DND-41 (cell line): ENCODE measurements at places on chromosomes 1 and 21.

- DNase-seq = no peak
These were observed 258.1 kb downstream of the HHAT start for GRCh38 chr1:210586771-210587170.

- no peak for DNase-seq
These were observed 42.9 kb downstream of the CAPZB start for GRCh38 chr1:19442154-19443096.

DNA sequence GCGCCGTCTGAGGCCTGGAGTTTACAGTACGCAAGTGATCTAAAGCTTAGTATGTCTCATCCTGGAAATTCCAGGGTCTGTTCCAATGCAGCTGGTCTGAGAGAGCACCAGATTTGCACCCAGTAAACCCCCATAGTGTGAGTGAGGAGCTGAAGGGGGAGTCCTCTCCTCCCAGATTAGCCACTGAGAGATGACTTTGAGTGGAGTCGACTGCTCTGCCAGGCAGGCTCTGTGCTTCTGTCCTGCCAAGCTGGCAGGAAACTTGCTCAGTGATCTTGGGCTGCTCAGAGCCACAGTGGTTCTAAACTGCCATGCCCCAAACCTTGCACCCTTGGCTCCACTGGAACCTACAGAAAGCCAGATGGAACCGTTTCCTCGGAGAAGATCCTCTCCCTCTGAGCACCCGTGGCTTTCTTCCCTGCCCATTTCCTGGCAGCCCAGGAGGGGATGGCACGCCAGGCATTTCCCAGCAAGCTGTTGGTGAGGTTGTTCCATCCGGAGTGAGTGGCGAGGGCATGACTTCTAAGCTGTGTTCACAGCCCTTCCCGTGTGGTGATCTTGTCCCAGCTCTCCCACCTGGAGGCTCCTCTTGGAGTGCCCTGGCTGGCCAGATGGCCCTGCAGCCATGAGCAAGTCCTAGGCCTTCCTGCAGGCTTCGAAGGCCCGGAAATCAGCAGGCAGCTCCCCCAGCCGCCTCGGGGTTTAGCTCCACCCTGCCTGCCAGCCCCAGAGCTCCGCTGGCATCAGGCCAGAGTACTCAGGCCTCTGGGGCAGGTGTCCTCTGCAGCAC is 125.9 kb upstream of the VAMP3 start:
- DNase-seq = no peak

DNA sequence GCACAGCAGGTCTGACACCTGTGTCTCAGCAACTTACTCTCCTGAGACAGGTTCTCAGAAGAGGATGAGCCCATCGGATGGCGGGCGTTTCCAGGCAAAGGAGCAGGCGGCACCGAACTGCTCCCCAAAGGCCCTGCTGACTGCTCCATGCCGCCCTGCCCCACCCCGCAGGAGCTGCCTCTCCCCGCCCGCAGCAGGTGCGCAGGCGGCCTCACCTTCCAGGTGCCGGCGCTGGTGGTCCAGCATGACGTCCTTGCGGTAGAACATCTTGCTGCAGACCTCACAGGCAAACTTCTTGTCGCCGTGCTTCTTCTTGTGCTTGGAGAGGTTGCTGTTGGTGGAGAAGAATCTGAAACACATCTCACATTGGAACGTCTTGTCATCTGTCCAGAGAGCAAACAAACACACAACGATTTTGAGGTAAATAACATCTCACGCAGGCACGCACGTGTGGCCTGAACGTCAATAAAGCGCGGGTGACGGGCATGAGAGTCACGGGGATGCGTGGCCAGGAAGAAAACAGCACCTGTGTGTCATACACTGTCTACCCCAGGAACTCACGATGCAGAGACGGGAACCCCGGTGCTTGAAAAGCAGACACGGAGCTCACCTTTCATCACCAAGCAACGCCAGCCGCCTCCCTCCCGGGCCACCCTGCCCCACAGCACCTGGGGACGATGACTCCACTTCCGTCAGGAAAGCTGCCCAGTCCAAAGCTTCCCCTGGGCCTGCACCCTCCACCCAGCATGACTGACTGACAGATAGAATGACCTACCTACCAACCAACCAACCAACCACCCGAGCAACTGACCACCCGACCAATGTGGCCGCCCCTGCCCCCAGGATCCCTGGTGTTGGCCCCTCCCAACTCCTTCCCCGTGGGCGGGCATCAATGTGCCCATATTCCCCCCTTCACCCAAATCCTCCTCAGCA is 50.9 kb downstream of the PRDM15 start:
- no peak for DNase-seq

DNA sequence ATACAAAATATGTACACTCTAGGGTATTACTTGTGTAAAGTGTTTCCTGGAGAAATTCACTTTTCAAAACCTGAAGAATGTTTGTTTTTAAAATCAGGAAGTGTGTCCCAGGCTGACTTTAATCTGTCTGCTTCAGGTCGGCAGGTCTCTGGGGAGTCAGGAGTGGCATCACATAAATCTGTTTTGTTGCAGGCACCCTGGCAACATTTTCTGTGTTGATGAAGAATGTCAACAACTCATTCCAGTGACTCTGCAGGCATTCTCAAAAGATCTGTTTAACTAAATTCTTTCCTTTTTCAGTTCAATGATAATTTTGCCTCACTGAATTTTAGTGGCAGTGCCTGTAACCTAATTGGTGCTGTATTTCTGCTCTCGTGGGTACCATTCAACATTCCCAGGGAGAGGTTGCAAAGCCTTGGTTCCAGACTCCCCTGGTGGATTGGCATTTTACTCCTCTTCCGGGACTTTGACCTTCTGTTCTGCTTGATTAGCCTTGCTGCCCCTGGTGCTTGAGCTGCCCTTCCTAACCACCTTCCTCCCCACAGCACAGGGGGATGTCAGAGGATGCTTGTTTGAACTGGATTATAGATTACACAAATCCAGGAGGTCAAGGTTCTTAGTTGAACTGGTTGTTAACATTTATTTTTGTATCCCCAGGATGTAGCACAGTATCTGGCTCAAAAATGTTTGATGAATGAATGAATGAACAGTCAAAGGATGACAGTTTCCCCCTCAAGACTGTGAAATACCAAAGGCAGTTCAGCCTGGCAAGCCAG is 55.4 kb upstream of the LPGAT1 start:
- no peak for DNase-seq

DNA sequence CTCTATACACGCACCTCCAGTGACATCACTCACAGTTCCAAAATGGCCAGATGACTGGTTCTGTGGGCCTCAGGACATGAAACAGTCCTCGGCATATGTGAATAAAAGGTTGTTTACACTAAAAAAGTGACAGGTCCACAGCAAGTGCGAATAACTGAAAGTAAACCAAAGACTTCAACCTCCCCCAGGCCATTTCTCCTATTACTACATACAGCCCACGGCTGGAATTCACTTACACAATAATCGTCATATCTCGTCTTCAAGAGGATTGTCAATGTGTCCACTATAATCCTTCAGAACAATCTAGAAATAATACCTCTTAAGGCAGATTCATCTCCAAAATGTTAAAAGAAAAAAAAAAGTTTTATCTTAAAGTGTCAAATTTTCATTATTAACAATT is 1.9 kb upstream of the PRDM15 start:
- DNase-seq = no peak

DNA sequence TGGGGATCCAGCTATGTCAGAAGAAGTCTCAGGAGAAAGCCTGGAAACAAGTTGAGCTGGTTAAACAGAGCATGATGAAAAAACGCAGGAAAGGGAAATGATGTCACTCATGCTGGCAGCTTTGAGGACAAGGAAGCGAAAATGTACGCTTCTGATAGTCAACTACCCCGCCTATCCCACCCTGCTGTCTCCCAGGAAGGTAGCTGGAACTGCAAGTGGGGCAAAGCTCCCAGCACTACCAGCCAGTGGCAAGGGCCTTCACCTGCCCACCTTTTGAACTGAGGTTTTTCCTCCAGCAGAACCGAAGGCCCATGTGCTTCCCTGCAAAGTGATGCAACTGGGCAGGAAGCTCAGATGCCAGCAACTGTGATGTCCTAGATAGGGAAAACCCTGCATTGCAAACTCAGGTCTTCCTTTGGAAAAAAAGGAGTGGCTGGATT is 6.3 kb upstream of the IL20 start:
- no peak for DNase-seq

DNA sequence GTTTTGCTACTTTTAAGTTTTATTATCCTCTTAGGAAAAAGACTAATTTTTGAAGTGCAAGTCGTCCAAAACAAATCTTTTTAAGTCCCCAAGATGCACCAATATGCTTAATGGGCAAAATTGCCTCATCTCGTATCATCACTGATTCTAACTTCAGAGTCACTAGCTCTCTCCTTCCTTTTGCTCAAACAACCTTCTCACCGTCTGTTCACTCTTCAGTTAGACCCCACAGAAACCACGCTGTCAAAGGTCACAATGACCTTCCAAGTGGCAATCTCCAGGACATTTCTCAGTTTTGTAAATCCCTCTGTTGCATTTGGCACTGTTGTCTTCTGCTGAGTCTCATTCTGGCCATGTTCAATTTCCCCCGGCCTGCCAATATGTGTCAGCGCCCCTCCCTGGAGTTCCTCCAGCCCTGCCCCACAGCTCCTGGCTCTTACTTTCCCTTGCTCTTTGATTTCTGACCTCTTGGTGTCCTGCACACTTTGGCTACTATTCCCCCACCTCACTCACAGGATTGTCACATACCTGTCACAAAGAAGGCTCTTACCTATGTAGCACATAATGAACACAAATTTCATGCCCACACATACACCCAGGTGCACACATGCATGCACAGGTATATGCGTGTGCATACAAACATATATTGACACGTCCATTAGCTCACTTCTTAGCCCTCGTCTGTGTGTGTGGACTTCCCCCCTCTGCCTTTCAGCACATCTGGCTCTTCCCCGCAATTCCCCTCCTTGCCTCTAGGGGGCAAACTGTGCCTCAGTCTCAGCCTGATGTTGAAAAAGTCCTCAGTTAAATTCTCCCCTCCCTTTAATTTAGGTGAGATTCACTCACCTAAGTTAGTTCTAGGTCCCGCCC is 354.0 kb upstream of the DUSP10 start:
- peak; percentile 59 for DNase-seq

GRCh38 chr1:92123868-92124267 is 43.7 kb downstream of the BTBD8 start:
- DNase-seq = peak; percentile 8

- DNase-seq = no peak
These were observed 143.5 kb upstream of the USH2A start for GRCh38 chr1:216566641-216567205.

DNA sequence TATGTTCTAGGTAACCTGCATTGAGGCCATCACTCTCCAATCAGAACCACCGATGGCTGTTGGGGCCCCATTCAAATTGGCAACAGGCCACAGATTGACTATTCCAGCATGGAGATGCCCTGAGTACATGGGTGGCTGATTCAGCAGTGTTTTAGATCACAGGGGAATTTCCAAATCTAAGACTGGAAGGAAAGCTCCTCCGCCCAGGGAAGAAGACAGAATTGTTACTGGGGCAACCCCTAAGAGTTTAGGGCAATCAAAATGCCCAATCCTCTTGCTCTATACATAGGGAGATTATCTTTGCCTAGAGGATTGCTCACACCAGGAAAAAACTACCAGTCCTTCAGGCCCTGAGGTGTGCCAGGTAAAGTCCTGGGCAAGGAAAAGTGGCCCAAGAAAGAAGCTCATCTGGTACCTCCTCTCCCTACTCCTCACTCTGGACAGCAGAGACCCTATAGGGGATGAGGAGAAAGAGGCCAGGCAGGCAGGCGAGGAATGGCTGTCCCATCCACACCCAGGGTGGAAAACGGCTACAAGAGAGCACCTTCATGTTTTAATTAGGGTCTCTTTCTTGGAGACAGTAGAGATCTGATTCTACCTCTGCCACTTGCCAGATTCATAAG is 5.8 kb downstream of the S100A8 start:
- no peak for DNase-seq

- no peak for DNase-seq
These were observed 120.7 kb downstream of the SEC16B start for GRCh38 chr1:177849130-177849529.

GRCh38 chr1:64246294-64246917 is 43.0 kb downstream of the UBE2U start:
- no peak for DNase-seq

DNA sequence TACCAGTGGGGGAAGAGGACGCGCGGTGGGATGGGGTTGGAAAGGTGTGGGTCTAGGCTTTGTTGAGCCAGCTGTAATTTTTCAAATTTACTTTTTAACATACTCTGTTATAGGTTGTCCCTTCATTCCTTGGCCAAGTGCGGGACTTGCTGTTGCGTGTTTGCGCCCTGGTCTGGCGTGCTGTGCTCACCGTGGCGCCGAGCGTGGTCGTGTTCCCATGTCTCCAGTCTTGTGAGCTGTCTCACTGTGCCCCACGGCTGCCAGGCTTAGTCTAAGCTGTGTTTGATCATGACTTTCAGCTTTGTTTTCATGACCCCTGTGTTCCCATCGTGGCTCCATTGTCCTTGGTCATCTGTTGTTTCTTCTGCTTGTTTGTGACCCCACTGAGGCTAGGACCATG is 26.0 kb downstream of the TRAPPC10 start:
- DNase-seq = no peak
